ENCODE measurements at places on chromosomes 3 and 15.

GRCh38 chr3:169173231-169173630 is 490.3 kb downstream of the MECOM start:
- no peak for DNase-seq

GRCh38 chr15:92091155-92091734 is 237.7 kb downstream of the SLCO3A1 start:
- DNase-seq: peak; percentile 47

DNA sequence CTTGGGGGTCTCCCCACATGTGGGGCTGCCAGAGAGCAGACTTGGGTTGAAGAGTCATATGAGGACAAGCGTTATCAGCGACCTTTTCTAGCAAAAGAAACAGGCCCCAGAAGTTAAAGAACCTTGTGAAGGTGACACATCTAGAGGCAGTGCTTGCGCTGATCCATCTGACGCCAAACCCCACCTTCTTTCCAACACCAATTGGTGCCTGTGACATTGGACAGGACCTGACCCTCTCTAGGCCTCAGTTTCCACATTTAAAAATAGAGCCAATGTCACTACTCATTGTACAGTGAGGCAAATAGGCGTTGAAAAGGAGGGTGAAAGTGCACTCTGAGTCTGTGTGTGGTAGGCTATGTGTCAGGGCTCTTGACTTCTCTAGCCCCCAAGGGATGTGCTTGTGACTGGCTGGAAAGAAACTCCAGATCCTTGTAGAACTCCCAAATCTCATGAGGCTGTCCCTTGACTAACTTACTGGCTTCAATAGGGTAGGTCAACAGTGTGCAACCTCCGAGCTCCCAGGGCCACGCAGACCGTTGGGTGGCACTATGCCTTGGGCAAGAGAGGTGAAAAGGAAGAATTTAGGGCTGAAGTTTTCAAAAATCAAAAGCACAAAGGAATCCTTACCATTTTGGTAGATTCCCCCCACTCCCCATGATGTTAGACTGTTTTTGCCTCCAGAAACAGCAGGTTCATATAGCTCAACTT is 666 bp upstream of the FAM219B start:
- no peak for DNase-seq

- no peak for DNase-seq
These were observed 161.9 kb downstream of the WNT7A start for GRCh38 chr3:13718000-13718399.

DNA sequence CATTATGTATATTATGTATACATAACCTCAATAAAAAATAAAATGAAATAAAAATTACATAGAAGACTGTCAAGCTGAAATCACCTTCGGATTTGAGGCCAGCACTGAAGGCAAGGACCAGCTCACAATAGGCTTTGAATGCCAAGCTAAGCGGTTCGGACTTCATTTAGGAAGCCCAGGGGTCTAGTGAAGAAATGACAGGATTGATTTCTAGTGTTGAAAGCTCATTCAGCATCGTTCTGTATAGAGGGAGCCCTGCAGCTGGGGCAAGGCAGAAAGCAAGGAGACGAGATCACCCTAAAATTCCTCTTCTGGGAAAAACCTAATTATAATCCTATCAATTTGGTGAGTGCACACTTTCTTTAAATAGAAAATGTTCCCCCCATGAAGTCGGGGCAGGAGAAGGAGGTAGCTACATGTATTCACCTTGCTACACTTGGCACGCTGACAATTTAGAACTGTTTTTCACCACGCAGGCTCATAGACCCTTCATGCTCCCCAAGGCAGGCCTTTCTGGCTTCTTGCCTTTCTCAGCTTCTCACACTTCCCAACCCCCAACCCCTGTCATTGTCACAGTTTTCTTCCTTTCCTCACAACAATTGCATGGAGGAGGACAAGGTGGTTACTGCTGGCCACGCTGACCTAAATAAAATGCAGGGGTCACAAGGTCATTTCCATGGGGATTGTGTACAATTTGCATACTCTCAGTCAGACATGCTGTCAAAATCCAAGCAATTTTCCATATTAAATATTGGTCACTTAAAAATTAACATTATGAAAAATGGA is 44.4 kb upstream of the SSR3 start:
- DNase-seq: no peak

- peak; percentile 78 for DNase-seq
These were observed at the start of gene NEDD4 for GRCh38 chr15:55993111-55993803. Gene NEDD4, minus strand, starts transcription at chr15:55993612. Its CDS starts 57 bp downstream, at chr15:55993555.

DNA sequence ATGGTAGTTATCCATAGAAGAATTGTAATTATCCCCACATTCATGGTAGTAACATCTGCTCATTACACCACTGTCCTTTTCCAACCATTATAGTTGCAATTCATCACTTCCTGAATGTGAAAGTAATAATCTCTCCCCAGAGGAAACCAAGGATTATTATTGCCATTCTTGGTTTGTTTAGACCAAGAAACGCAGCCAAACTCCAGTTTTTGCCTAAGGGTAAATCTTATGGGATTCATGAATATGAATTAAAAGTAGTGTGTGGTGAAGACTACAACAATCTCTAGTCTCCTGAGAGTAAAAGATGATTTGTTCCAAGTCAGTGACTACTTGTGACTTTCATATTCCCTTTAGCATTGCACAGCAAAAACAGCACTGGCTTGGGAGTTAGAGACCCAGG is 45.7 kb upstream of the ABI3BP start:
- DNase-seq: no peak

- no peak for DNase-seq
These were observed 28.0 kb upstream of the CCDC174 start for GRCh38 chr3:14623569-14624051.

DNA sequence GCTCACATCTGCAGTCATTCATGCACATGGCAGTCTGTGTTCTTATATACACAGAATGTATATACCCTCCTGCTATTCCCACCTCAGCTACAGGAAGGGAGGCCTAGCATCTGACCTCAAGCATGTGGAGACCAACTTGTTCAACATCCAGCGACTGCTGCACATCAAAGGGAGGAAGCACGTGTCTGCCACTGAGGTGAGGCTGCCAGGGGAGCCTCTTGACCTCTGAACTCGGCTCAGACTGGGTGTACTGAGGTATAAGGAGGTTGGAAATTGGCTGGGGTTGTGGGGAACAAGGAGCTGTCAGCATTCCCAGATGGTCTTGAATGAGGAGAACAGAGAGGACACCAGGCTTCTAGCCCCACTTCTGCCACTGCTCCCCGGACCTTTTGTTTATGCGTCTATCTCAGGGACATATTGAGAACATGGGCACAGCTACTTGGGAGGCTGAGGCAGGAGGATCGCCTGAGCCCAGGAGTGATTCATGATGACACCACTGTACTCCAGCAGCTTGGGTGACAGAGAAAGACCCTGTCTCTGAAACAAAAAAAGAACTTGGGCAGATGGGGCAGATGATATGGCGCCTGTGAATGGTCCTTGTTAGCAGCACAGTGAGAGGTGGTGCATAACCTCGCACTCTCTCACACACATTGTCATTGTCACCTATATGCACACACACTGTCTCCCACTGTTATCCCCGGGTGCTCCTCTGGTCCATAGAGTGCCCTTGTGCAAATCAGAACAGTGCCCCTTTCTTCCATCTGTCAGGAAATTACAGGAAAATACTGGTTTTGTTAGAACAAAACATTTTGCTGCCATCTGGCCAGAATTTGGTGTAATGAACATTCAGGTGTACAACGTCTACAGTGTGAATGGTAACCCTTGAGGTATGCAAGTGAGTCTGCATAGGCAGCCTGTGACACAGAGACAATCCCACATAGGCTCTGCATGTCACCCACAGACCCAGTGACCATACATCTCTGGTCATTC is 5.4 kb downstream of the VILL start:
- no peak for DNase-seq

GRCh38 chr3:165725296-165725695 is 111.9 kb downstream of the BCHE start:
- DNase-seq: no peak

DNA sequence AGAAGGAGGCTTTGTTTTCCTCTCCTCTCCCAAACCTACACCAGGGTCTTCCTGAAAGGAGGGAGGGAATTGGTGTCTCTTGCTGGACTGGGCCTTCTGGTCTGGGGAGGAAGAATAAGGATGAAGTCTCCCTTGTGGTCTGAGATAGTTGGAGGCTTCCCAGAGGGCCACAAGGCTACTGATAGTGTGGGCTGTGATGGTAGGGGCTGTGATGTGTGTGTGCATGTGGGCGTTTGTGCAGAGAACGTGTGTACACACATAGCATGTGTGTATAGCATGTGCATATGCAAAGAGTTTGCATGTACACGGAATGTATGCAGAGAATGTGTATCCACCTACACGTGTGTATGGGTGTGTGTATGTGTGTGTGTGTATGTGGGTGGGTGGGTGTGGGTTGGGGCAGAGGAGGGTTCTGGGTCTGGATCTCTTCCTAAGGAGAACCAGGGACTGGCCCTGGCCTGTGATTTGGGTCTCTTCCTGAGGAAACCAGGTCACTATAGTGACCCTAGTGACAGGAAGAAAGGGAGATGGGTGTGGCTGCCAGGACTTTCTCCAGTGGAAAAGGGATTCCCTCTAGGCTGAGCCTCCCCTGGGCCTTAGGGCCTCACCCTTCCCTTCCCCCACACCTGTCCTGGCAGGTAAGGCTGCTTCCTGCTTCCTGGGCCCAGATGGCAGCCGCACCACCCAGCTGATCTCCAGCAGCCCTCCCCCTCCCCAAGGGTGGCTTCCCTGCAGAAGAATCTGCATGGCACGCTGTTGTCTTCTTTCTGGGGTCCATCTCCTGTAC is 1.7 kb downstream of the FLNB start:
- no peak for DNase-seq

DNA sequence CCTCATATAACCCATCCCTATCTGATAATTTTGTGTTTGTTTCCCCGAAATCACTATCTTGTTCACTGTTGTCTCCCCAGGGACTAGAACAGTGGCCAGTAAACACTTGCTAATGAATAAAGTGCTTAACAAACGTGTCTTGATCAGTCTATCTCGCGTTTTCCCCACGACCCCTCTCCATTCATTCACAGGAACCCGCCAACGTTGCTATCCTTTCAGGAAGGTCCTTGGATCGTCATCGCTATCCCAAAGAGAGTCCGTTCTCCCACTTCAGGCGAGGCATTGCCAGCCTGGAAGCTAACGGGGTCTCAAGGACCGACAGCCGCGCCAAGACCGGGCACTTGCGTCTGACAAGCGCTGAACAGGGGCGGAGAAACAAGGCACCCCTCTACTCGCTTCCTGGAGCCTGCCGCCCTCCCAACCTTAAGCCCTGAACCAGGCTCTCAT is 344 bp downstream of the LINS1 start:
- no peak for DNase-seq

GRCh38 chr3:58392181-58392580 is 41.5 kb downstream of the PDHB start:
- DNase-seq: no peak

DNA sequence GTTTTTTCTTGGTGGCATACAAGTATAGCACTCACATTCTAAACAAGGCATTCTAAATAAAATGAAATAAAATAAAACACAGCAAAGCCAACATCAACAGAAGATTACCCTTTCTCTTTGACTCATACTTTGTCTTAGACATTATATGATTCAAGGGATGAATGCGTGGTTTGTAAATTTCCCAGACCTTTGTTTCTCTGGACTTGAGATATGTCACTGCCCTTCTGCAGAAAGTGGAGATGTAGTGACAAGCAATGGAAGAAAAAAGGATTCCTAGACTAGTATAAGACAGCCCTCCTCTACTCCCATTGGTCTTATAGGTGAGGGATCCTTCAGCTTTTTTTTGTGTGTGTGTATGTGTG is 22.4 kb downstream of the NANOGP8 start:
- DNase-seq: no peak

DNA sequence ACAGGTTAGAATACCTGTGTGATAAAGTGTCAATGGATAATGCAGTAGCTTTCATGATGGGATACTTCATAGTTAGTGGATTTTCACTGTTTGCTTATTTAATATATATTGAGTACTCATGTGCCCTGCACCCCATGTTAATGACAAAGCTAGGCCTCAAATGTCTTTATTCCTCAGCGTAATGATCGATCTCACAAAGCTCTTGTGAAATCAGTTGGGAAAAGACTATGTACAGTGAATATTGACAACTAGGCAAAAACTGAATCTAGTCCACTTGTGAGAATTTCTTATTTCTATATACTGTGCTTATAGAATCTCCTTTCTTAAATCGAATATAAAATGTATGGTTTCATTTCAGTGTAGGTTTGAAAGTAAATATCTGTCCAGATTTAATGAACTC is 17.9 kb downstream of the SMC4 start:
- DNase-seq: no peak

GRCh38 chr15:96252148-96252547 is 78.4 kb upstream of the NR2F2 start:
- no peak for DNase-seq

DNA sequence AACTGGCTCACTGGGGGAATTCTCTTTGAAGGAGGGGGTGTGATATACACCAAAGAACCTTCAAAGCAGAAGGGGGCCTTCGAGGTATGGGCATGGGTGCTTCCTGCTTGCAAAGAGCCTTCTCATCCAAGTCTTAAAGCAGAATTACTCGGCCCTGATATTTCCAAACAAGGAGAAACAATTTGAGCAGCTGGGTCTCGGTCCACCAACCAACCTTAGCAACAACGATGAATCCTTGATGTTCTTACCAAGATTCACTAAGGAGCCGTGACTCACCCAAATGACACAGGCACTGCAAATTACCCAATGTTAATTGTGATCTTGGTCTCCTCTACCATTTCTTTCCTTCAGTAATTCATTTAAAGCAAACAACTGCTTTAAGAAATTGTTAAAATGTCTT is 7.7 kb downstream of the HOMER2 start:
- no peak for DNase-seq

GRCh38 chr3:183448369-183449128 is 20.1 kb upstream of the MCF2L2 start:
- DNase-seq: no peak

DNA sequence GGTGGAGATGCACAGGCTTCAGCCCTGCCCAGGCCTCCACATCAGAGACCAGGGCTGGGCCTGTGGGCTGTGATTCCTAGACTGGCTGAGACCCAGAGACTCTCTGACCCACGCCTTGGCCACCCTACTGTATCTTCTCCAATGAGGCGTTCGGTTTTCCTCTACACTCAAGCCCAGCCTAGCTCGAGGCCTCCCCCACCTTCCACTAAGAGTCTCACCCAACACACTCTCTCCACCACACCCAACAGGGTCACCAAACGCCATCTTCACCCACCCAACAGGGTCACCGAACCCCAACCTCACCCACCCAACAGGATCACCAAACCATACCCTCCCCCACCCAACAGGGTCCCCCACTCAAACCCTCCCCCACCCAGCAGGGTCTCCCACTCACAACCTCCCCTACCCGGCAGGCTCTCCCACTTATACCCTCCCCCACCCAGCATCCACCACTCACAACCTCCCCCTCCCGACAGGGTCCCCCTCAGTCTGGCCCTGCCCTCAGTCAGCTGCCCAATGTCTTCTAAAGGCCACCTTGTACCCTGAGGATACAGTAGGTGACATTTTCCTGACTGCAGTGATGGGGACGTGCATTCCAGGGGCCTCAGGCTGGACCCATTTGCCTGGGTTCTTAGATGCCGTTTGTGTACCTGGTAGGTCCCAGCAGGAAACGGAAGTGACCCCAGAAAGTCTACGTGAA is 20.4 kb downstream of the CFAP100 start:
- DNase-seq: no peak

Measured in NCI-H1092 treated with DMSO at 0.1 percent for 48 hours (cell line).